Activated CD4-positive, alpha-beta T cell treated with anti-CD3 and anti-CD28 coated beads for 4 hours (primary cell): ENCODE measurements at places on chromosomes 6 and 20.

DNA sequence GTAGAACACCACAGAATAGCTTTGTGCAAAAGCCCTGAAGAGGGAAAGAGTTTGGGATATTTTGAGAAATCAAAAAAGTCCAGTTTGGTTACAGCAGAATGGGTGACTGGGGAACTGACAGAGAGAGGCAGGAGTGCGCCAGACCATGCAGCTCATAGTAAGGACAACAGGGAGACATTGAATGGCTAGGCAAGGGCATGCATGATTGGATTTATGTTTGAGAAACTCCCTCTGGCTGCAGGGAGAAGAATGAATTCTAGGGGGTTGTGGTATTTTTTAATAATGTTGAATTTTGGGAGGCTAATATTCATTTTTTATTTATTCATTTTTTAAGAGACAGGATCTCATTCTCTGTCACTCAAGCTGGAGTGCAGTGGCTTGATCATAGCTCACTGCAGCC lies 49.9 kb downstream of the TGM2 start:
- DNase-seq, result no peak

GRCh38 chr6:37007340-37008043 lies 2.0 kb downstream of the FGD2 start:
- DNase-seq, result no peak

GRCh38 chr20:40949346-40949745 lies 79.3 kb upstream of the TOP1 start:
- DNase-seq, result no peak

GRCh38 chr6:134585517-134585873 lies 267.6 kb upstream of the SGK1 start:
- no peak for DNase-seq

GRCh38 chr6:114569669-114570068 lies 226.8 kb upstream of the HS3ST5 start:
- no peak for DNase-seq

DNA sequence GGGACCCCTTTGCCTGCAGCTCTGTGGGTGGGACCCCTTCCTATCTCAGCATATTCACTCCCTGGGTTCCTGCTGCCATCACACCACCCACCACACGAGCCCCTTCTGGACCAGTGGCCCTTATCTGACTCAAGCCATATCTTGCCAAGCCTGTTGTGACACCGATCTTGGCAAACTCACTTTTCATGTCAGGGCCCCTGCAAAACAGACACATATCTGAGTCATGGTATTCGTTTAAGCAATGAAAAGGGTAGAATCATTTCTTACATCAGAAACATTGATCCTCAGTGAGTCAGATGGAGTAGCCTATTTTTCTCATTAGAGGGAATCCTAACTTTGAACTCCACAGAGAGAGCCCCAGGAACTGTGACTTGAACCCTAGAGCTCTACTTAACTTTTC lies 10.6 kb downstream of the RAET1E start:
- no peak for DNase-seq

DNA sequence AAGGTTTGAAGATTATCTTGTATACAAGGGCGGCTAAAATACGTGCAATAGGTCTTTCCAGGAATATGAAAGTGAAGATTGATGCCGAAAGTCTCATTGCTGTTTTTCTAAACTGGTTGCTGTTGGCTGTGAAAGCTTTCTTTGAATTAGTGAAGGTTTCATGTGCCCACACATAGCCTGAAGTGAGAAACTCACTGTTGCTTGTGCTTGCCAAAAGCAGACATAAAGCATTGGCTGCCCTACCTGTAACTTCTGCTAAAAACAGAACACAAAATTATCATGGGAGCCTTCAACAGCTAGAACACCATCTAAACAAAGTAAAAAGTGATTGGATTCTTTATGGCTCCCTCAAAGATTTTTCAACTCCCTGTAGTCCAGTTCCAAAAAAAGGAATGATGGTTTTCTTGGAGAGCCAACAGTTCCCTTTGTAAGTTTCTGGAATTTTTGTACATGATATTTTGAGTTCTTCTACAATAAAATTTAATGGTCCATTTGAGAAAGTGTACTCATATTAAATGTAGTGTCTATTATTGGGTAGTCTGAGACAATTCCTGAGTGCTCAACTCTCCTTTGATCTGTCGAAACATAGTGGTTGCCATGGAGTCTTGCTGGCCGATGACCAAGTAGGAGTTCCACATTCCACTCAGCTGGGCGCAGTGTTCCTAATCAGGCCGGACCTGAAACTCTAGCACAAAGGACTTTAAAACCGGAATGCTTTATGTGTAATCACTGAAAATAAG lies 68.5 kb downstream of the PLEKHG1 start:
- no peak for DNase-seq

GRCh38 chr6:4256969-4257368 lies 121.6 kb upstream of the ECI2 start:
- DNase-seq, result no peak

DNA sequence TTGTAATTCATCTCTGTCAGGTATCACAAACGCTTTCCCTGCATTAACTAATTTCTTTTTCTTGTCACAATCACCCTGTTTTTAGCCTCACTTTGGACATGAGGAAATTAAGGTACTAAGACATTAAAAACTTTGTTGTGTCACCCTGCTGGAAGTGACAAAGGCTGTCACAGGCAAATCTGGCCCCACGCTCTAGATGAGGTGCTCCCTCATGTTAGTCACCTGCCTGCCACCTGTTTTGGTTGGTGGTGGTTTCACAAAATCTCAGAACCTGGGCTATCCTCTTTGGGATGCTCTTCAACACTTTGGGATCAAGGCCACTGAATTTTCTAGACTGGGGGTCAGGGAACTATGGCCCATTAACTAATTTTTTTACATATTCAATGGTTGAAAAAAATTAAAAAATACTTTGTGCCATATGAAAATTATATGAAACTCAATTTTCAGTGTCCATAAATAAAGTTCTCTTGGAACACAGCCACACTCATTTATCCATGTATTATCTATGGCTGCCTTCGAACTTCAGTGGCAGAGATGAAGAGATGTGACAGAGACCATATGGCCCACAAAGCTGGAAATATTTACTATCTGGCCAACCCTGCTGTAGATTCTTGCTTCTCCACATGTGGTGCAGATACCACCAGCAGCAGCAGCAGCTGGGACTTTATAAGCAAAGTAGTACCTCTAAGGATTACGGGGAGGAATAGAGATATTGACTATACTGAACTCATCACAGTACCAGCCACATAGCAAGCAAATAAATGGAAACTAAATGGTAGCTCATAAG lies 16.1 kb upstream of the TNFAIP3 start:
- no peak for DNase-seq

GRCh38 chr6:41736186-41736733 lies 852 bp upstream of the TFEB start:
- DNase-seq, result no peak

DNA sequence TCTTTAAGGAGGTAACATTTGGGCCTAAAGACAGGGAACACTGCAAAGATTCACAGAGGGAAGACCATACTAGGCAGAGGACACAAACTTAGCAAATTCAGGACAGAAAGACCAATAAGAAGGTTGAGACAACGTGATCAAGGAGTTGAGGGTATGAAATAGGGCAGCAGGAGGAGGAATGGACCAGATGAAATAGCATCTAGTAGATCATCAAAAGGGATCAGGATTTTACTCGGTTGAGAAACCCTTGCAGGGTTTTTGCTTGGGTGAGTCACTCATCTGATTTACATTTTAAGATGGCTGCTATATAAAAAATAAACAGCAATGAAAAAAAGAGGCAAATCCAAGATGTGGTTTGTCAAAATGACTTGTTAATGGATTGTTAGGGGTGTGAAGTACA lies 4.7 kb downstream of the BCLAF1 start:
- no peak for DNase-seq

- DNase-seq, result no peak
Measured at GRCh38 chr6:129661536-129662405, 48.2 kb downstream of the ARHGAP18 start.

DNA sequence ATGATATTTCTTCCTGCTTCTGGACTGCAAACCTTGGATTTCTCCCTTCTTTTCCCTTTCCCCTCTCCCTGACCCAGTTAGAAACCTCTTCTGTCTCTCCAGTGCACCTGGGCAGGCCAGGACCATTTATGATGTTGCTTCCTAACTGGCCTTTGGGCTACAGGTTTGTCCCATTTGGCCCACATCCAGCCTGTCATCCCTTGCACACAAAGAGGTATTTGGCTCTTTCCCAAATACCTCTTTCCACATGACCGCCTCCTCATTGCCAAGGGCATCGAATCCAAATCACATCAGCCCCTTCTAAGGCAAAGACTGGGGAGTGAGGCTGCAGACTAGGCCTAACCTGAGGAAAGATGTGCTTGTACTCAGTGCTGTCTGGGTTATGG lies 13.6 kb downstream of the FGD2 start:
- no peak for DNase-seq

GRCh38 chr6:112044856-112045255 lies 9.0 kb upstream of the CCN6 start:
- DNase-seq, result no peak

GRCh38 chr20:33437141-33437911 lies 6.2 kb downstream of the SNTA1 start:
- DNase-seq, result no peak

DNA sequence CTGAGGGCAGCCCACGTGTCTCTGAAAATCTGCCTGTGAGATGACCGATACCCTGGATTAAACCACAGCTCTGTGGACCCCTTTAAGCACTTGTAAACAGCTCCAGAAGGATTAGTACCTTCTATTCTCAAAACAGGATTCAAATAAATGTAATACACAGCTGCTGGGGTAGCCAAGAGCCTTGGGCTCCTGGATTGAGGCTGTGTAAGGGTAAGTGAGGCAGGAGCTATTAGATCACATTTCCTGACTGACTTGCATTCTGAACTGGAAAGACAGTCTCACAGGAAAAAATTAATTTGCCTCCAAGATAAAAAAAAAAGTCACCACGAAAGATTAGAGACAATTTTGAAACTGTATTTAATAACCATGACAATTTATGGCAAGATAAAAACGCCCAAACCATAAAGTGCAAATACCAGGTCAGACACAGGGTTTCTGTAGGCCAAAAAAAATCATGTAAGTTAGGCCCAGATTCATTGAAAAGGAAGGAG lies 78.0 kb downstream of the TRMT11 start:
- DNase-seq, result no peak

DNA sequence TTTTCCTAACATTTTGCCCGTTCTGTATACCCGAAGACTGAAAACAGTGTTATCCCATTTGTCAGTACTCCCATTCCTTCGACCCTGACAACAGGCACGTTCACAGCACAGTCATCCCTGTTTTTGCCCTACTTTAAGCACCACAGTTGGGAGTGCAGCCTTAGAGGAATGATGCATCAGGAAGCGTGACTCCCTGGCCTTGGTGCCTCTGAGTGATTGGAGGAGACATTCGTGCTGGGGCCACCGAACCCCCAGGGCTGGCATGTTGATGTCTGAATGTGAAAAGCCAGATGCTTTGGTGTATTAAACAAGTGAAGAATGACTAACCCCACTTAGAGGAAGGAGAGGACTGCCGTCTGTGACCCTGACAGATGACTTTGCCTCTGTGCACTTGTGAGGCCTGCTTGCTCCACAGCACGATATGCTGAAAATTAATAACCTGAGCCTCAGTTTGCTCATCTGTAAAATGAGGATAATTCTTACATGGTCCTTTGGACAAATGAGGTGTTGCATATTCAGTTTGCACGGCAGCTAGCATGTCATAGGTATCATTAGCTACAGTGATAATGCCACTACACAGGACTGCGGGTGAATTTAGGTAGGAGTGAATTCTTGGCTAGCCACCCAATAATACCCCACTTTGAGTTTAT lies 36.0 kb downstream of the STK35 start:
- no peak for DNase-seq

- DNase-seq, result no peak
Measured at GRCh38 chr20:47137231-47137870, 219.1 kb downstream of the ZMYND8 start.

GRCh38 chr20:32894026-32894483 lies 35.3 kb downstream of the EFCAB8 start:
- DNase-seq, result no peak

- no peak for DNase-seq
Measured at GRCh38 chr20:31517373-31517772, 3.1 kb downstream of the HM13 start.

- no peak for DNase-seq
Measured at GRCh38 chr6:6826961-6827360, 238.4 kb downstream of the LY86 start.

DNA sequence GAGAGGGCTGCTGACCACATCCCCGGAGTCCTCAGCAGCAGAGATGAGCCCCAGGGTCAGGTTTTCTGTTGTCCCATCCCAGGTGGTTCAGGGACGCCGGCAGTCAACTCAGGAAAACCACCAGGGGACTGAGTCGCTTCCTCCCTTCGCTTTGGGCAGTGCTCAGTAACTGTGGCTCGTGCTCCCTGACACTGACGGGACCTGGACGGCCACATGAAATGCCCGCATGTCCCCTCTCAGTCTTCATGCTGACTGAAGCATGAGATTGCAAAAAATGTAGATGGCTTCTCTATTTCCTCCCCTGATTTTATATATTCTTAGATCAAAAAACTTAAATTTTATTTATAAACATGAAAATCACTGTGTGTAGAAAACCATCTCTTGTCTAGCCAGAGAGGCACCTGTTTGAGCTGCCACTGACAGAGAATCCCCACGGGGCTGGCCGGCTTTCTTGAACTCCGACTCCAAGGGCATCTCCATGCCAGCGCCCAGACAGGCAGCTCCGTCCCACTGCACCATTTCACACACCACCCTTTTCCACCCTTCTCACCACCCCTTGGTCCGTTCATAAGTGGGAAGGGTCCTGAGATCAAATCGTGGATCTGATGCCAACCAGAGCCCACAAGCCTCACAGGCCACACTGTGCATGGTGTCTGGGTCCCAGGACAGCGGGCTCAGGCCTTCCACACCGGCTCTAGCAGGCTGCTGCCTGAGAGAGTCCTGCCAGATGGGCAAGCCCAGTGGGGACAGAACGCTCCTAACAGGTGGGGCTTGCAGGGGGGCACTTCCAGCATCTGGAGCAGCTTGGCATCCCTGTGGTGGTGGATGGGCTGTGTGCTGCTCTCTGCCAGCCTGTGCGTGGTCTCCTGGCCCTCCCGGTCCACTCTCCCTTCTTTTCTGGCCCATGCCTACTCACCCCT lies 98.2 kb downstream of the SMOC2 start:
- DNase-seq, result no peak

- peak; percentile 39 for DNase-seq
Measured at GRCh38 chr20:44650771-44651433, 597 bp downstream of the ADA start.

GRCh38 chr20:48106428-48106827 lies 321.1 kb upstream of the SULF2 start:
- DNase-seq, result no peak

DNA sequence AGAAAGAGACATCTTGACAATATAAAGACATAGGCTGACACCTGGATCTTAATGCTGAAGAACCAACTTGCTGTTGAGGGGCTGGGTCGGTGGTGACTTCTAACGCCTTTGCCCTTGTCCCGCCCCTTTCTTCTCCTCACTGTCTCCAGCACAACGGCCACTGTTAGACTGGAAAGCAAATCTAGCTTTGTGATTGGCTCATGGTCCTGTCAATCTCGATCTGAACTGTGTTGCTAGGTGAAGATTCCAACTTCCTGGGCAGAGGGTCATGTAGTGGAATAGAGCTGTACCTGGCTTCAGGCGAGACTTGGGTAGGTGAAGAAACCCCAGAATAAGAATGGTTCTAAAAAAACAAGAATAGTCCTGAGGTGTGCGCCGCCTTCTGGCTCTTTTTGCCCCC lies at the start of gene PGK2:
TSS of gene PGK2 (minus strand) at position 110 of the 400 bp plus-strand sequence. CDS start at position 12, 98 bp downstream.
- no peak for DNase-seq
